ENCODE measurements at places on chromosomes 2 and 18. TPM values are rescaled to one million over a fixed set of nuclear protein-coding genes. Genes with fewer than 3 reads are reported as not detected.

GAL3ST2 gene
- 0.02 TPM for polyA plus RNA-seq

GLI2 gene
- 0.35 TPM for polyA plus RNA-seq

HRH4 gene
- not detected for polyA plus RNA-seq

RBFA gene
- 10.5 TPM for polyA plus RNA-seq

MC5R gene
- 0.12 TPM for polyA plus RNA-seq

IL36A gene
- polyA plus RNA-seq = 394 TPM

CRYGC gene
- not detected for polyA plus RNA-seq

BARD1 gene
- polyA plus RNA-seq = 3.7 TPM

GPR75 gene
- polyA plus RNA-seq = 0.84 TPM

FBXO41 gene
- polyA plus RNA-seq = 0.72 TPM

CPS1 gene
- polyA plus RNA-seq = 0.99 TPM

UGT1A8 gene
- polyA plus RNA-seq = 2.8 TPM

CD207 gene
- polyA plus RNA-seq = 10.2 TPM

CRYBA2 gene
- 0.49 TPM for polyA plus RNA-seq

LYPD1 gene
- polyA plus RNA-seq = 0.56 TPM

SCN7A gene
- polyA plus RNA-seq = 0.47 TPM

QPCT gene
- polyA plus RNA-seq = 1.8 TPM

OR6B3 gene
- polyA plus RNA-seq = not detected

DNPEP gene
- polyA plus RNA-seq = 49.6 TPM

ANTXR1 gene
- 8.5 TPM for polyA plus RNA-seq

PLEK gene
- 1.2 TPM for polyA plus RNA-seq

RAB17 gene
- 10.9 TPM for polyA plus RNA-seq

C2orf66 gene
- polyA plus RNA-seq = 0.07 TPM

VWA3B gene
- 0.02 TPM for polyA plus RNA-seq

APOB gene
- polyA plus RNA-seq = 0.02 TPM

RAX gene
- 0.14 TPM for polyA plus RNA-seq

PIK3C3 gene
- 17.5 TPM for polyA plus RNA-seq

MORN2 gene
- 17.7 TPM for polyA plus RNA-seq

Data from esophagus (tissue), 2 donors.